ENCODE measurements at places on chromosomes 3 and 15.
A peak's percentile ranks its signal among the peaks of the same experiment; 100 is the strongest.

DNA sequence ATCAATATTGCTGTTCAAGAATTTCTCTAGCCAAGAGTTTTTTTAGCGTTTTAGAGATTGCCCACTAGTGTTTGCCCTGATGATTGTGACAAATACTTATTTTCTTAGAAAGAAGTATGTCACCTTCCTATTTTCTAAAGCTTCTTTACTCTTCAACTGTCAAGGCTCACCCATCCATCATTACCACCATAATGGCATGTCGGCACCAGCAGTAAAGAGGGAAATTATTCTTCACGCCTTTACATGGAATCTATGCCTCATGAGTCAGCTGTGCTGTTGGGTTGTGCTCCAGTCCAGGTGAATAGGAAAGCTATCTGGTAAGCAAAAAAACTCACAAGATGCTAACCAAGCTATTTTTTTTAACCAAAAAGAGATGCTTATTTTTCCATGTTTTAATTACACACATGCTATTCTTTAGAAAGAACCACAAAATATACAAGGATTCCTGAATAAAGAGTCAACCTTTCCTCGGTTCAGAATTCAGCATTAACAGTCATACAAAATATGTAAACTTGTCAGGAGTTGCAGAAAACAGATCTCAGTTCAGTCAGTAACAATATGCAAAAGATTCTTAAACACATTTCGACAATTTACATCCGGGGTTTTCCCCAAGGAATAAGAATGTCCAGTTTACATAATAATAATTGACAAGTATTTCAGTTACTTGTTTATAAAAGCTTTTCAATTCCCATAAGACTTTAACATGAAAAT is 128.0 kb downstream of the ATP8B4 start:
- no peak for DNase-seq

DNA sequence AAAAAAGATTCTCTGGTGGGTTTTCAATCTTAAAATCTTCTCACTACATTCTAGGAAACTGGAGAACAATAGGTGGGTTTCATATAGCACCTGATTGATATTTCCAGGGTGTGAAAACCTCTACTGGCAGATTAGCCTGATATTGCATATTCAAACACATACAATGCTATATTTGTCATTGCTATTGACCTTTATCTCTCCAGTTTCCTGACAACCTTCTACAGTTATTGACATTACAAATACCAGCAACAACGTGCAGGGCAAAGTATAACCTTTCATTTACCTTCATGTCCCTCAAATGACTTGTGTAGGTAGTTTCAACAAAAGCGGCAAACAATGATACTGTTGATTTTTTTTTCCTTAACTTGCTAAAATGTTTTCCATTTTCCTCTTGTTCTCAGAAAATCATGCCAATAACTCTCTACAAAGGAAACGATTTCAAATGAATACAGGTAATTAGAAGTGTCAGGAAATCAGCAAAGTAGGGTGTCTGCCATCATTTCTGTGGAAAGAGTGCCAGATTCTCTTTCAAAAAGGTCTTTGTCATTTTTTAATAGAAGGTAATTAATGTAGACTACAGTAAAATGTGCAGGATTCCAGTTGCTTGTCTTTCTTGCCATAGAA is 72.6 kb upstream of the CDIN1 start:
- no peak for DNase-seq

GRCh38 chr15:59905176-59905575 is 98.9 kb upstream of the FOXB1 start:
- no peak for DNase-seq

DNA sequence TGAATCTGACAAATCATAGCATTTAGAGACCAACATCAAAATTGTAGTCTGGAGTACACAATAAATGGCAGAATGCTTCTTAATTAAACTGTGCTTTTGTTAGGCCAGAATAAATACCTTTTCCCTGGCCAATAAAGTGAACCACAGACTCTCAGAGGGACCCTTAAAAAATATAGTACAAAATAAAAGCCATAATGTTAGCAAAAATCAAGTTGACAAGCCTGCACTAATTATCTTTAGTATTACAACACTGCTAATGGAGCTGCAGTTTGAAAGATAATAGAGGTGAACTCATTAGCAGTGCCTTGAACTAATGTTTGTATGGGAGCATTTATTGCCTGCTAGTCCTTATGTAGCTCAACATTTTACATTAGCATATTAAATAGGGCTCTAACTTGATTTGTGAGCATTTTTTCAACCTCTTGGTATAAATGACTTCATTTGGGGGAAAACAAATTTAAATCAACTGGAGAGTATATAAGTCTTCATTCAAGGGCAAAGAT is 801.3 kb downstream of the EPHA3 start:
- peak; percentile 7 for DNase-seq

DNA sequence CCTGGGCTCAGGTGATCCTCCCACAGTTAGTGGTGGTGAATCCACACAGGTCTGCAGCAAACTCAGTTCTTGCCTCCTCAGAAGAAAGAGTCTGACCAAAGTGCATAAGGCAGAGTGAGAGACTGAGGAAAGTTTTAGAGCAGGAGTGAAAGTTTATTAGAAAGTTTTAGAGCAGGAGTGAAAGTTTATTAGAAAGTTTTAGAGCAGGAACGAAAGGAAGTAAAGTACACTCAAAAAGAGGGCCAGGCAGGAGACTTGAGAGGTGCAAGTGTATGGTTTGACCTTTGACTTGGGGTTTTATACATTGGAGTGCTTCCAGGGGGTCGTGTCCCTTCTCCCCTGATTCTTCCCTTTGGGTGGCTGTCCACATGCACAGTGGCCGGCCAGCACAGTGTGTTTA is 84.2 kb downstream of the LSM3 start:
- no peak for DNase-seq

DNA sequence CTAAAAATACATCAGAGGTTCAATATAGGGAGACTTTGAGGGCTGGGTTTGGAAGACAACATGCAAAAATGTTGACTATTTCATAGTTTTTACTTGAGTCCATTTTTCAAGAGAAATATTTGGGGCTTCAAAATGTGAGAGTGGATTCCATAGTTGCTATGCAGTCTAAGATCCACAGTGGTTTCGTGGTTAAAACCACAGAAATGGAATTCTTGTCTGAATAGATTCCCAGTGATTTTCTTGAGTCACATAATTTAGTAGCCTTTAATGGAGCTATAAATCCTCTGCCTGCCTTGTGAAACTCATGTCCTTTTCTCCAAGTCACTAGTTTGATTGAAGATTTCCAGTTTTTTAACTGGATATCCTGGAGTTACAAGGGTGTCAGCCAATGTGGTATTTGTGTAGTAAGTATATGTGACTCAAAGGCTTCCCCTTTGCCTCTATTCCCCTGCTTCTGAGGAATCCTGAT is 94.7 kb upstream of the RBMS3 start:
- DNase-seq = no peak

GRCh38 chr3:46711305-46711704 is 6.4 kb downstream of the PRSS50 start:
- DNase-seq = no peak

- no peak for DNase-seq
These were observed 13.5 kb downstream of the KBTBD8 start for GRCh38 chr3:67011414-67012131.

DNA sequence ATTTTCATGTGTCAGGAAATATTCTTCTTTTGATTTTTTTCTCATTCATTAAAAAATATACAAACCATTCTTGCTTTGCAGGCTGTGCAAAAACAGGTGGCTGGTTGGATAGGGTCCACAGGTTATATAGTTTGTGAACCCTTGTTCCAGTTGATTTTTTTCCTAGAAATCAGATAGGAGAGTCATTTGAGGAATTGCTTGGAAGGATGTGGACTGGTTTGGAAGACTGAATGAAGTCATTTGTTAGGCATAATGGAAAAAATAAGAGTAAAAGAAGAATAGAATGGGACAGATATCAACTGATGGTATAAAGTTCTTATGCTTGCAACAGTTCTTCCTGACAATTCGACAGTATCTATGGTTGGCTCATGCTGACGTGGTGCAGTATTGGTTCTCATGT is 189.4 kb downstream of the PTPRG start:
- no peak for DNase-seq

DNA sequence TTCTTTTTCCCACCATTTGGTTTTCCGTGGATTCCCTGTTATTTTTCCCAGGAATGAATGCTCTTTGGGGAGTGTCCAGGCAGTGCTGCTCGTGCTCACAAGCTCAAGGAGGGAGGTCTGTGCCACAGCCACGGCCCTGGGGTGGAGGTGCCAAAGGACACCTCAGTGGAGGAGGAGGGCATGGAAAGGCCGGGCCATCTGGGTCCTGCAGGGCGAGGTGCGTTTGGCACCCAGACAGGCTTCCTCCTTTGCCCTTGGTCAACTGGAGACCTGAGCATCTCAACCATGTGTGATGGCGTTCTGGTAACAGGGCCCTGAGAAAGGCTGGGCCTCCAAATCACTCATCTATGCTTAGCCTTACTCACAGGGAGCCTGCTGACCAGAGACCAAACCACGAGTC is 25.4 kb downstream of the KY start:
- DNase-seq = no peak

GRCh38 chr3:43921056-43921648 is 230.4 kb downstream of the ABHD5 start:
- DNase-seq = no peak

DNA sequence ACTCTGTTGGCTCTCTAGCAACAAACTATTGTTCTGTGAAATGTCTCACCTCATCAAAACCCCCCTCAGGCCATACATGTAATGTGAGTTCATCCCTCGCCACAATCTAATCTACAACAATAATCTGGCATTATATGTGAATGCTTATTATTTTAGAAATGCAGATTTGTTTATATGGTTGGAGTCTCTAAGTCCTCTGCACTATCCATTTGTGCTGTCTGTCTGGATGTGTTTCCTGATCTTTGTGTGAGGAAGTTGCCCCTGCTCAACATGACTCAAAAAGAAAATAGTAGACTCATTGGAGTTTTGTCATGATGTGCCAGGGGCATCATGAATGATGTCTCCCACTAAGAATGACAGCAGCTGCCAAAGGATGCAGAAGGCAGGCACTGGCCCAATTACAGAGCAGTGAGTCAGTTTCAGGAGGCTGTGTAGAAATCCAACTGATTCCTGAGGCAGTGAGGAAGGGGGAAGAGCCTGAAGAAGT is 161.6 kb upstream of the PDZRN3 start:
- no peak for DNase-seq

- DNase-seq = no peak
These were observed 5.6 kb downstream of the VGLL3 start for GRCh38 chr3:86985181-86985826.

DNA sequence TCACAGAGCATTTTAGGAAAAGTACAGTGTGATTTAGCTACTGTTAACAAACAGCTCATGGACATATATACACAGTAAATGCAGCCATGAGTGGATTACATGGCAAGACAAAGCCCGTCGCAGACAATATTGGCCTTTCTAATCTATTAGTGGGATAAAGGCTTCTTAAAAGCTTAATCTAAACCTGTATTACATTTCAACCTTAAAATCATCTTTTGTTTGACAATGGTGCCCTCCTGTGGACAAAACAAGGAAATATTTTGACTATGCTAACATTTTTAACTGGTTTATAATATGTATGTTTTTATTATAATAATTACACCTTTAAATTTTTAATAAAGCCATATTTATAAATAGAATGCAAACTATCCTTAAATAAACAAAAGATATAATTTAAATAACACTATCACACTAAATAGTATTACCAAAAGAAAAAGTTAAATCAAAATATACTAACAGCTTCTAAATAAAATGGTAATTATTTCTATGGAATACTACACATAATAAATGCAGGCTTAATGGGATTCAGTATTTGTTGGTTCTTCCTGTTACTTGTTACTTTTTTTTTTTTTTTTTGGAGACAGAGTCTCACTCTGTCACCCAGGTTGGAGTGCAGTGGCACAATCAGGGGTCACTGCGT is 38.6 kb downstream of the TAFA4 start:
- peak; percentile 93 for DNase-seq

- no peak for DNase-seq
These were observed 528.1 kb upstream of the MCTP2 start for GRCh38 chr15:93703092-93703739.

GRCh38 chr3:73433687-73434086 is 191.1 kb downstream of the PDZRN3 start:
- DNase-seq = peak; percentile 59

GRCh38 chr3:158107605-158108444 is 1.6 kb upstream of the SHOX2 start:
- DNase-seq = no peak

DNA sequence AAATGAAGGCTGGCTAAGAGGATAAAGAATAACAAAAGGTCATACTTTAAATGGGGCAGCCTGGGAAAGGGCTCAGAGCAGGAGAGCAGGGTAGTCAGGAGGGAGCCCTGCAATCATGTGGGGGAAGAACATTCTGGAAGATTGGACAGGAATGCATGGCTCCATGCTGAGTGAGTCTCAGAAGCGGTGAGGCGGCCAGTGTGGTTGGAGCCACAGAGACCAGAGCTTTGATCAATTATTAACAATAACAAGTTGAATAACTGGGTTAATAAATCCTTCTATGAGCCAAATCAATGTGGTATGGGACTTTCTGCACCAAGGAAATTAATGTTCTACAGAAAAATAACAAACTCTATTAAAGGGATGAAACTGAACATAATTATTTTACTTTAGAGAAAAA is 57.9 kb upstream of the DCUN1D1 start:
- DNase-seq = no peak

DNA sequence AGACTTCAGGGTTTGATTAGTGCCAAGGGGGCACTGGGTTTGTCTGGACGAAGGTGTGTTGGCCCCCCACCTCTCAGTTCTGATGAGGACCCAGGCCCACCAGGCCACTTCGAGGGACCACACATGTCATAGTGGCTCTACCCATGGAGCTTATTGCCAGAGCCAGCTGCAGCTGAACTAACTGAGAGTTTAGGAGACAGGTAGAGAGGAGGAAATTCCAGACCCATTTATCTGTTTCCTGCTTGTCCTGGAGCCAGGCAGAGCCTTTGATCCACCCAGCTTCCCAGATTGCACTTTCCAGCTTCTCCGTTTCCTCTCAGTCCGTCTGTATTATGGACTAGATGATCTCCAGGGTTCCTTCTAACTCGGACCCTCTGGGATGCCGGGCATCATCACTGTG is 20.9 kb downstream of the SLC24A1 start:
- no peak for DNase-seq

GRCh38 chr3:159007331-159007730 is 205.5 kb downstream of the MFSD1 start:
- DNase-seq = no peak

DNA sequence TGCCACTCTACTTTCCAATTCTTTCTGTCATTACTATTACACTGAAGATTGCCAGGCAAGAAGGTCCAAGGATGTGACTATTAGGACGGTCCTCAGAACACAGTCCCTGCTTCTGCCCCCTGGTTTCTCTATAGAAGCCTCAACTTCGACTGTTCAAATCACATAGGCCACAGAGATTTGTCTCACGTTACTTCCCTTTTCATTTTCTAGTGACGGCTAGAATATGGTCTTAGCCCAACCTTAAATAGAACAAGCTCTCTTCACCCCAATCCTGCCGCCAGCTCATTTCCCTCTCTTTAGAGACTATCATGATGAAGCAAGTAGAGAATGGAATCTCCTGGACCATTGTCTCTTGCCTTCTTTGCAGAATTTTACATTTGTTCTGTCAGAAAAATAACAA is 84.9 kb downstream of the TIGIT start:
- no peak for DNase-seq

GRCh38 chr3:134802428-134803050 is 7.5 kb downstream of the EPHB1 start:
- DNase-seq = no peak

GRCh38 chr3:33488246-33488645 is 48.0 kb upstream of the UBP1 start:
- DNase-seq = no peak

GRCh38 chr3:119279101-119279554 is 15.1 kb upstream of the ARHGAP31 start:
- no peak for DNase-seq

GRCh38 chr3:79040091-79040490 is 727.7 kb downstream of the ROBO1 start:
- DNase-seq = no peak

Data from spinal cord (tissue), 10 donors.